Stimulated activated CD8-positive, alpha-beta memory T cell treated with anti-CD3 and anti-CD28 coated beads, Interleukin-15, amount 100 ng/mL, for 4 hours (primary cell): ENCODE measurements at places on chromosomes 3 and 15.

DNA sequence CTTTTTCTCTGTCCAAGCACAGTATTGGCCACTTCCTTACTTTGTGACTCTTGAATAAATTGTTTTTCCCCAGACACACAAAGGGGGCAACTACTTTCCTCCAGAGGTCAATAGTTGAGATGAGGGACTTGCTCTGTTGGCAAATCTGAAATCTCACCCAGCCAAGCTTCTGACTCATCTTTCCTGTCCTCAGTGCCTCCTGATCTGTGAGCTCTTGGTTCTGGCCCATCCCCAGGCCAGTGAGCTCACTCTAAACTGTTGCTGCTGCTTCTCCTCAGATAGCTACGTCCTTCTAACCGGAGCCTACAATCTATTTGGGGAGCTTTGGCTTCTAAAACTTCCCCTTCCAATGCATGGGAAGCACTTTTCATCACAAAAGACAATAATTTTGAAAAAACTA, 50.0 kb upstream of the NMD3 start:
- no peak for DNase-seq

DNA sequence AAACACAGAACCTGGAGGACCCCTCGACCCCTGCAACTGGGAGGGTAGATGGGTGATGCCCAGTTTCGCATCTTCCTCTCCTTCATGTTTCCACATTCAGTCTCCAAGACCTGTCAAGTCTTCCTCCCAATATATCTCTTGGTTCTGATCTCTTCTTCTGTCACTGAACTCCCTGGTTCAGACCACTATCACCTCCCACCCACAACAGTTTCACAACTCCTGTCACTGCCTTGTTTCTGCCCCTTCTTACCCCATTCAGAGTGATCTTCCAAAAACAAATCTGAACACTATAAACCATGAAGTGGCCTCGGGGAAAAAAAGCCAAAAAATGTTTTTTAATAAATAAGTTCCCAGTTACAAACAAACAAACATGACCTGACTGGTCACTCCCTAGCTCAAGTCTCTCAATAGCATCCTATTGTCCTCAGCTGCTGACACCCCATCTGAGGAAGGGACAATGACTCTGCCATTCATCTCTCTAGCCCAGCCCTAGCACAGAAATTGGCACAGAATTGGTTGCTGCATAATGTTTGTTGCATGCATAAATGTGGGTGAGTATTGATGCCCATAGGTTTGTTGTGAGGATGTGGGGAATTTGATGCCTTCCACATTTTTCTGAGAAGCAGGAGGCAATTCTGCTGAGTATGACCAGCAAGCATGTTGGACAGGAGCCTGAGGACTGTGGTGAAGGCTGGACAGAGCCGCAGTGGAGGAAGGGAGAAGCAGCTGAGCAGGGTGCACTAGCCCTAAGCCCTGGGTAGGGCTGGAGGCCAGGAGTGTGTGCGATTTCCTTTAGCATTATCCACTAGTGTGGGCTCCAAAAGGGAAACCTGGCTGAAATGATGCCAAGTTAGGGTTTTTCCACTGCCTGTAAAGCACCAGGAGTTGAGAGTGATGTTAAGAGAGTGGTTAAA, 12.2 kb upstream of the XYLB start:
- DNase-seq: no peak

- DNase-seq: no peak
Observed at GRCh38 chr3:127674101-127674721, 1.5 kb downstream of the ABTB1 start.

GRCh38 chr3:159721324-159721723, 267.3 kb upstream of the IL12A start:
- no peak for DNase-seq

DNA sequence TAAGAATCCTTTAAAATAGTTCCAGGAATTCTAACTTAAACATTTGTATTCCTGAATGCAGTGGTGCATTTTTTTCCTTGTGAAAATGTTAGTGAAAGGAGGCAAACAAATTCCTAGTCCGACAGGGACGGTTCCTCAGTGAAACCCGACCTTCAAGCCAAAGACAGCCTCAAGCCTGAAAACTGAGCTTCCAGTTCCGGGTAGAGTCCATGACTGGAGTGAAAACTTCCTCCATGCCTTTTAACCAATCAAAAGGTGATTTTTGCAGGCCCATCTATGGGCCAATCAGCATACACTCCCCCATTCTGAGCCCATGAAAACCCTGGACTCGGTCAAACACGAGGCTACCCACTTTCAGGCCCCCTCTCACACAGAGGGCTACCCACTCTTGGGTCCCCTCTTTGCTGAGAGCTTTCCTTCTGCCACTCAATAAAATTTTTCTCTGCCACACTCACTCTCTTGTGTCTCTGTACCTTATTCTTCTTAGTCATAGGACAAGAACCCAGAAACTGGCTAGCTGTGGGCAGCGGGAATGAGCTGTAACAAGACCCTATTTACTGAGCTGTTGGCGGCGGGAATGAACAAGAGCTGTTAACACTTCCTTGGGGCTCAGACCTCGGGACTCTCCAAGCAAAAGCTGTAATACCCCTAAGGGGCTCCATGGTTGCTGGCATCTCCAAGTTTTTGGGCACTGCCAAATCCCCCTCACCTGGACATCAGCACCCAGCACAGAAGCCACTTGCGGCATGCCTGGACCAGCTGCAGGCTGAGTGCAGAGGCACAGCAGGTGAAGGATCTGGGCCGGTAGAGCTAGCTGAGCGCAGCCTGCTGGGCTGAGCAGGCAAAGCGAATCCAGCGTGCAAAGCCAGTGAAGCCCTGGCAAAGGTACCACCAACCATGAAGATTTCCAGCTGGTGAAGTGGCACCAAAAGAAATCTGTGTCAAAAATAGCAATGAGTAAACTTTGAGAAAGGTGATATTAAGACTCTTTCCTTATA, 598.8 kb downstream of the MCTP2 start:
- no peak for DNase-seq

DNA sequence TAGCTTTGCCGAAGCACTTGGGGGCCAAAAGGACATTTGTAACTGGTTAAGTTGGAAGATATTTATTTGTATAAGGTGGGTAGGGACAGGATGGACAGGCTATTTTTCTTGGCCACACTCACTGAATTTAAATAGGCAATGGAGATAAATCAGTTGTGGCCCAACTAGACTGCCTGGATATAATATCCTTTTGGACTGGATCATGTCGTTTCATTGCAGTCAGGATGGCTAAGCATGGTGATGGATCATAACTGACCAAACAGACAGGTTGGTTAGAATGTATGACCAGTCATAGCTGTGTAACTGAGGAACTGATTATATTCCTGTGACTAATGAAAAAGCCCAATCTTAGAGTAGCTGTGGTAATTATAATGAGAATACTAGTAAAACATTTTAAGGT, 284.0 kb downstream of the LPP start:
- DNase-seq: no peak

DNA sequence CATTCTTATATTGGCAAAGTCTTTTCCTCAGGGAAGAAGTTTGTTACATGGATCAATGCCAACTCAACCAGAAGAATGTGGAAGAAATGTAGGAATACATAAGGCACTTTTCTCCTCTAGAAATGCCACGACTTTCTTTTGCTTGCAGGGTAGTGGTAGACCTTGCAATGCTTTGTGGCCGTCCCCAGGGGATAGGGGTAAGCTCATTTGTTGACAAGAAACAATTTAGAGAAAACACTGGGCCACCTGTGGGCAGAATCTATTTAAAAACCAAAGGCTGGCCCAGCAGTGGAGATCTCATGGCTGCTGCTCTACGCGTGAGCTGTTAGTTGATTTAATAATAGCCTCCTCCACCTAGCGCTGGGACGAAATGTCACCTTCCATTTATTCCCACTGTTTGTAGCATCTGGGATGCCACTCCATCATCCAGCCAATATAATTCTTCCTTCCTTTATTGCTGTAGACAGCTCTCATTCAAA, 64.6 kb upstream of the PFN2 start:
- no peak for DNase-seq

DNA sequence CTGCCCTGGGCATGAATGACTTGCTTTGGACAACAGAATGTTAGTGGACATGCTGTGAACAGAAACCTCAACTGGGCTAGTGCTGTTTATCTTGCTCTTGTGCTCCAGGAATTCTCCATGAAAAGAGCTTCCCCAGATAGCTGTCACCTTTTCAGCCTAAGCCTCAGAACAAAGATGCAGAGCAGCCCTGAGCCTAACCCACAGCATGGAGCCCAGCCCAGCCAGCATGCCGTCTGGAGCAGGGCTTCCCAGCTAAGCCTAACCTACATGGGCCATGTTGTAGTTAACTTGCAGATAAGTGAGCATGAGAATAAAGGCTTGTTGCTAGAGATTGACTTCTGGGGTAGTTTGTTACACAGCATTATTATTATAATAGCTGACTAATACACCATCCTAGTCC, 48.9 kb downstream of the SCN5A start:
- no peak for DNase-seq
